ENCODE measurements at places on chromosomes 2 and 18. TPM values are rescaled to one million over a fixed set of nuclear protein-coding genes. Genes with fewer than 3 reads are reported as not detected.

GRCh38 chr2:199779589-199779988 lies 71.4 kb downstream of the FTCDNL1 start:
- H3K36me3 ChIP-seq = no peaks in the 10 kb centered on the region
- H3K27ac ChIP-seq = no peak overlapping the region
- H3K4me3 ChIP-seq = no peak overlapping the region
- no peak for DNase-seq
- no peaks in the 10 kb centered on the region for H3K27me3 ChIP-seq

Gene FSHR
- 6.5 TPM for total RNA-seq

GRCh38 chr2:175282300-175282699 lies 100.8 kb upstream of the ATP5MC3 start:
- H3K27ac ChIP-seq = no peak overlapping the region
- H3K4me3 ChIP-seq = no peak overlapping the region
- DNase-seq = no peak
- H3K4me1 ChIP-seq = peaks cover 6% of the 10 kb centered on the region

- no peak overlapping the region for H3K27ac ChIP-seq
- H3K36me3 ChIP-seq = no peaks in the 10 kb centered on the region
- no peaks in the 10 kb centered on the region for H3K27me3 ChIP-seq
- no peaks in the 10 kb centered on the region for H3K4me1 ChIP-seq
These were observed 126.2 kb upstream of the MAPRE2 start for GRCh38 chr18:34915046-34915445.

DNA sequence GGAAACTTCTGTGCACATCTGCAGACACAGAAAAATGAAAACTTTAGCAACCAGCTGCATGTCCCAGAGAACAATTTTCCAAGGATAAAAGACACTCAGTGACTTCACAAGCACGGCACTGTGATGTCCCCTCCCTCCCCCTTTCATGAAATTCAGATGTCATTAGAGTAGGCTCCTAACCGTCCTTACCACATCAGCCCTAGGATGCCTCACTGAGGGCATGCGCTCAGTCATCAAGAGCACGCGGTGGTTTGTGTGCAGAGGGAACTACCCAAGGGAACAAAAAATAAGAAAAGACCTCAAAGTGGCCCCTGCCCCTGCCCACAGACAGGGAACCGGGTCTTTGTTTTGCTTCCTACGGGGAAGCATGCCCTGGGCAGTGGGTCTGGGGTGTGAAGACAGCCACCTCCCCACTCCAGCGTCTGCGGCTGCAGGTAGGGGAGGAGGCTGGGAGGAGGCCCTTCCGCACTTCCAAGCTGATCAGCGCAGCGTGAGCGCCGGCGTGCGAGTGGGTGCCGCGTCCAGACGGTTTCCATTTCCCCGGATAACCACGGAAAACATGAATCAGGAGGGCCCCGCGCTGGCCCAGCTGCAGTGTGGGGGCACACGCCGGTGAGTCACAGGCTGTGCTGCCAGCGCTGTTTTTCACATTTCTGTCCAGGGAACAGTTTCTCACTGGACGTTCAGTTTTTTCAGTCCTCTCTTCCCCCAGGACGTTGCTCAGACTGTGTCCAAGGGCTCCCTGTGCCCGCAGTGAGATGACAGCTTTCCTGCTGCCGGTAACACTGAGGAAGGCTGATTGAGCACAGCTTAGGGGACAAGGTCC lies 70.6 kb downstream of the COPS8 start:
- H3K36me3 ChIP-seq = no peaks in the 10 kb centered on the region
- DNase-seq = no peak
- H3K27ac ChIP-seq = no peak overlapping the region
- no peaks in the 10 kb centered on the region for H3K27me3 ChIP-seq

DNA sequence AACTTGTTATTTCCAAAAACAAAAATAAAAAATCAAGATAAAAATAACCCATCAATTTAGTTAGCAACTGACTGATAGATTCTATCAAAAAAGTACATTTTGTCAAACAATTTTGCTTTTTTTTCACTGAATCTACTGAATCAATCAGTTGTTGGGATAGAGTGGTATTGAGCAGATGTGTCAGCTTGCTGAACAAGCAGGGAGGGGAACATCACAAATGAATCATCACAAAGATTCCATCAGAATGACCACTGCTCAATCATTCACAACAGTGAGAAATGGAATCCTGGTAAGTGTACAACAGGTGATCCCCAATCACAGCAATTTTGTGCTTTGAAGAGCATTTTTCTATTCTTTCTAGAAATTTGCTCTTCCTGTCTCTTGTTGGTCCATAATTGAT lies 12.3 kb upstream of the SLC14A2 start:
- no peaks in the 10 kb centered on the region for H3K36me3 ChIP-seq
- DNase-seq = no peak
- H3K4me3 ChIP-seq = no peak overlapping the region
- no peak overlapping the region for H3K27ac ChIP-seq
- no peaks in the 10 kb centered on the region for H3K4me1 ChIP-seq
- no peaks in the 10 kb centered on the region for H3K27me3 ChIP-seq

Gene GTF2A1L
- not detected for total RNA-seq

DNA sequence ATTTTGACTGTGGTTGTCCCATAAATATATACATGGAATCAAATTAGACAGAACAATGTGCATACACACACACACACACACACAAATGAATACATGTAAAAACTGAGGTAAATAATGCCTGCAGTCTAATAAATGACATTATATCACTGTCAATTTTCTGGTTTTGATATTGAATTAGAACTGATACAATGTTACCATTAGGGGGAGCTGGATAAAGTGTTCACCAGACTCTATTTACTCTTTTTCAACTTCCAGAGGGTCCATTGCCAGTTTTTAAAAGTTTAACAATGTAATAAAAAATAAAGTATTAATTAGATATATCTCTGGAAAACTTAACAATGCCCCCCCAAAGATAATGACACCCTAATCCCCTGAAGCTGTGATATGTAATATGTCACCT lies 1666.8 kb upstream of the TMEFF2 start:
- H3K36me3 ChIP-seq = no peaks in the 10 kb centered on the region
- no peak for DNase-seq
- H3K4me3 ChIP-seq = no peak overlapping the region
- no peaks in the 10 kb centered on the region for H3K4me1 ChIP-seq
- H3K27ac ChIP-seq = no peak overlapping the region
- no peaks in the 10 kb centered on the region for H3K27me3 ChIP-seq

DNA sequence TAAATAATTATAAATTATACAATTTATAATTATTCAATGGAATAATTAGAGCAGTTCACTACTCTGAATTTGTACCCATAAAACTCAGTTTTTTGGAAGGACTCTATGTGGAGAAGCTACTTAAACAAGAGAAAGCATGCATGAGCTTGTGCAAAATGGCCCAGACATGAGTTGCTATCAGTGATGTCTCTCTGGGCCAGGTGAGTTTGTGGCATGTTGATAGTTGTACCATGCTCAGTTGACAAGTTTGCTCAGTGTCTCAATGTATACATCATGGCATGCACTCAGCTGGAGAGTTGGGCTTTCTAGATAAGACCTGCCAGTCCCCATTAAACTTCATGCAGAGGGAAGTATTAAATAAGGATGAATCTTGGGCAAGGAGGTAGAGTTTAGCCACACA lies 153.8 kb upstream of the TACR1 start:
- DNase-seq = no peak
- H3K27me3 ChIP-seq = no peaks in the 10 kb centered on the region
- H3K4me3 ChIP-seq = no peak overlapping the region

Gene CACNB4
- 0.59 TPM for total RNA-seq

DNA sequence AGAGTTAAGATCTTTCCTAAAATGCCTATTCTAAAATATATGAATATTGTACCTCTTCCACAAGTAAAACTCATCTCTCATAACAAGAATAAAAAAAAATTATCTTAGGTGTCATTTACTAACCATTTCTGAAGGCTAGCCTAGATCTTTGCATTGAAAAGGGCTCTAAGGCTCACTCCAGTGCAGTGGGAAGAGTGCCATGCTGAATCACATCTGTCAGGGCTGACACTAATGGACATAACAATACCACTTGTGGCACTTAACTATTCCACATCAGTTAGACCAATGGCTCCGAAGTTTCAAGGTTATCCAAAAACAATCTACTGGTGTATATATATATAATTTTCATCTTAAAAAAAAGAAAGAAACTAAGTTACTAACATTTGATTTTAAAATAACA lies 130.2 kb downstream of the EXOC6B start:
- no peaks in the 10 kb centered on the region for H3K27me3 ChIP-seq
- H3K27ac ChIP-seq = no peak overlapping the region
- peaks cover 6% of the 10 kb centered on the region for H3K4me1 ChIP-seq
- no peak overlapping the region for H3K4me3 ChIP-seq
- H3K36me3 ChIP-seq = peaks cover 9% of the 10 kb centered on the region

- H3K4me3 ChIP-seq = no peak overlapping the region
- no peaks in the 10 kb centered on the region for H3K27me3 ChIP-seq
- no peaks in the 10 kb centered on the region for H3K4me1 ChIP-seq
- H3K36me3 ChIP-seq = no peaks in the 10 kb centered on the region
- peak overlapping the region; percentile 42 for H3K27ac ChIP-seq
These were observed 165.1 kb downstream of the FMNL2 start for GRCh38 chr2:152499896-152500735.

- H3K27ac ChIP-seq = no peak overlapping the region
- H3K4me3 ChIP-seq = no peak overlapping the region
- no peaks in the 10 kb centered on the region for H3K4me1 ChIP-seq
- DNase-seq = no peak
These were observed 36.7 kb downstream of the SLC9A4 start for GRCh38 chr2:102509749-102510148.

Gene SOX11
- total RNA-seq = 35.9 TPM

Measured in endodermal cell (in vitro differentiated cells).